ENCODE measurements at places on chromosomes 1 and 21.

DNA sequence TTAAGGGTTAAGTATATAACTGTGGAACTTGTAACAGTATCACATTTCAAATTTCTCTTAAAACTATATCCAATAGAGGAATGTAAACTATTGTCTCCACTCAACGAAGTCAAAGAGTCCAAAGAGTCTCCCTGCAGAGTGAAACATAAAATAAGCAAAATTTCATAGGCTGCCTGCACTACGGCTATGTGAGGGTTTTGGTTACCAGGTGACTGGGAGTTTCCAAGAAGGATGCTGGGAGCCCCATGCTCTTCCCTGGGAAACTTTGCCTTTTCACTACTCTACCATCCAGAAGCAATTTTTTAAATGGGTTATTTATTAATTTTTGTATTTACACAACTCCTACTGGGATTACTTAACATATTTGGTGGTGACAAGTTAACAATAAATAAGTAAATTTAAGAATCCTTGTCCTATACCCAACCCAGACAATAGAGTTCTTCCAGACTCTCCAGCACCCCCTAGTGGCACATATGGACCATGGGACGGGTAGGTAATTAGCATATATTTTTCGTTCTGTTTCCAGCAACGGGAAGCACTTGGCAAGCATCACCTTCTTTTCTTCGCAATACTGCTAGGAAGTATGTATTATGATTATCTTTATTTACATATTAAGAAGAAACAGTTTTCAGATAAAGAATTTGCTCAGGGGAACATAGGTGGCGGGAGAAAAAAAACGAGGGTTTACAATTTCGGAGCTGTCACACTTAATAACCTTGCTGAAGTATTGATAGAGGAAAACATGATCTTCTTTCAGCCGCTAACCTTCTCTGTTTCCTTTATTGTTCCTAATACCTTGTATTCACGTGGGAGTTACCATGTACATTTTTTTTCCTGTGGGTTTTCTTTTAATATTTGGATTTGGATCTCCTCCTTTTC lies 3.5 kb downstream of the FMO2 start:
- DNase-seq = no peak

- no peak for DNase-seq
These were observed 55.2 kb downstream of the CD247 start for GRCh38 chr1:167463080-167463479.

DNA sequence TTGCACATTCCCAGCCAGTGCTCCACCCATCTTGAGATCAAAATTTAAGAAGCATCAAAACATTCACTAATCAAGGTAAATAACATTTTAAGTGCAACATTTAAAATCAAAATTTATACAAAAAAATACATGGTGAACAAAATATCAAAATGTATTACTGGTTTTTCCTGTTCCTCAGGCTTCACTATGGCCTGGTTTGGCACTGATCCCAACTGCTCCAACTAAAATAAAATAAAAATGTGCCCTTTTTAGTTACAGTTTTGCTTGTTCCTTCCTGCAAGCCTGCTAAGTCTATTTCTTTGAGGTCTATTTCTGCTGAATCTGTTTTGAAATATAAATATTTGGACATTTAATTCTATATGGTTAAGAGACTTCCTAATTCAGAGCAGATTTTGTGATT lies 54.9 kb downstream of the ADAMTS1 start:
- DNase-seq = no peak

- DNase-seq = no peak
These were observed 66.3 kb downstream of the SPATA46 start for GRCh38 chr1:162310337-162310736.
